ENCODE measurements at places on chromosomes 12 and 14.
A peak's percentile ranks its signal among the peaks of the same experiment; 100 is the strongest.

- DNase-seq: no peak
Observed at GRCh38 chr12:51407604-51408003, 16.4 kb upstream of the GALNT6 start.

GRCh38 chr14:33287189-33287588, 348.5 kb downstream of the NPAS3 start:
- DNase-seq: no peak

DNA sequence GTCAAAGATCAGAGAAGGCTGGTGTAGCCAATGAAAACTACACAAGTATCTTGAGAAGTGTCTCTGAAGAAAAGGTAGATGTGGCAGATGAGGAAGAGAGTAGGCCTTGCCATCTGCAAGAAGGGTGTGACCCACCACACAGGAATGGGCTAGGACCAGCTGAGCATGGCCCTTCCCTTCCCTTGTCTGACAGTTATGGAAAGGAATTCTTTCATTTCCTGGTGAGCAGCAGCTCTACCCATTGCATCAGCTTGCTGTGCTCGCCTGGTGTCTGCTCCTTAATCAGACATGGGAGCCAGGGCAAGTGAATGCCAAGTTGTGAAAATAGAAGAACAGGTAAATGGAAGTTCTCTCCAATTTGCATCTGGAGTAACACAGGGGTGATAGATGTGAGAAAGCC, 145.2 kb upstream of the KRR1 start:
- DNase-seq: no peak

DNA sequence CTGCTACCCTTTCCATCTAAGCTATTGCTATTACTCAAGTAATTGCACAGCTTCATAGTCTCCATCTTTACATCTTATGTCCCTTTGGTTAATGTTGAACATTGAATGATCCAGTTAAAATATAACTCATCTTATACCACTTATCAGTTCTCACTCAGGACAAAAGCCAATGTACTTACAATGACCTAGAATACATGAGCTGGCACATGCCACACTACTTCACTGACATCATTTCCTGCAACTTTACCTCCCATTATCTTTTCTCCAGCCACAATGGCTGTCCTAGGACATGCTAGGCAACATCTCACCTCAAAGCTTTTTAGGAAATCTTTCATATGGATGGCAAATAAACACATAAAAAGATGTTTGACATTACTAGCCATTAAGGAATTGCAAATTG, 309.2 kb downstream of the FOXG1 start:
- DNase-seq: no peak

- no peak for DNase-seq
Observed at GRCh38 chr12:26124446-26125399, at the start of gene BHLHE41. Gene BHLHE41, minus strand, starts transcription at chr12:26125037. Its CDS starts 258 bp downstream, at chr12:26124779.

DNA sequence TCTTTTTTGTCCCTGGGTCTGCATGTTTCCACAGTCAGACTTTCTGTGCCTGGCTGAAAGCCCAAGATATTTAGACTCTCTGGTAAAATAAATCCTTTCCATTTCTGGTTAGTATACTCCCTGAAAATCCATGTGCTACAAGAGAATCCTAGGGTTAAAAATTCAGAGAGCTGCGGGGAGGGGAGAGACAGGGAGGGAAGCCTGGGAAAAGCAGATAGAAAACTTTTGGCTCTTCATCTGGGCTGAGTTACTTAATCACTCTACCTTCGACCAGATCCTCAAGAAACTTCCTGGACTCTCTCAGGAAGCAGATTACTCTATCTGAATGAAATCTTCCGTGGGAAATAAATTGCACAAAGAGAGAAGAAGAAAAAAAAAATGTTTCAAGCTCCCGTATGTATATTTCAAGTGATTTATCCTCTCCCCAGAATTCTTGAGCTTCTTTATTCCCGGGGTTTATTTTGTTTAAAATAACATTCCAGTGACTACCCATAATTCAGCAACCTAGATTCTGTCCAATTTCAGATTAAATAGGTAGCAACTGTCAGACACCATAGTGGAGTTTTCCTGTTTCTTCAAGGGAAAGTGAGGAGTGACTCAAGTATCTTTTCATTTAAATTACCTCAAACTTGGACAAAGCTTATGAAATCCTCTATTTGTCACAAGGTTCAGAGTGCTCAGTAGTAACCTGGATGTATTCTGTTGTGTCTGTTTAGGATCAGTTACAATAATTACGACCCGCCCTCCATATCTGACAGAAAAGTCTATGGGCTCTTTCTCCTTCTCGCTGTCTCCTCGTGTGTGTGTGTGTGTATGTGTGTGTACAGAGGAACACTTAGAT, 163.7 kb downstream of the MYRFL start:
- DNase-seq: no peak

- no peak for DNase-seq
Observed at GRCh38 chr12:120855823-120856588, 48.2 kb downstream of the SPPL3 start.

DNA sequence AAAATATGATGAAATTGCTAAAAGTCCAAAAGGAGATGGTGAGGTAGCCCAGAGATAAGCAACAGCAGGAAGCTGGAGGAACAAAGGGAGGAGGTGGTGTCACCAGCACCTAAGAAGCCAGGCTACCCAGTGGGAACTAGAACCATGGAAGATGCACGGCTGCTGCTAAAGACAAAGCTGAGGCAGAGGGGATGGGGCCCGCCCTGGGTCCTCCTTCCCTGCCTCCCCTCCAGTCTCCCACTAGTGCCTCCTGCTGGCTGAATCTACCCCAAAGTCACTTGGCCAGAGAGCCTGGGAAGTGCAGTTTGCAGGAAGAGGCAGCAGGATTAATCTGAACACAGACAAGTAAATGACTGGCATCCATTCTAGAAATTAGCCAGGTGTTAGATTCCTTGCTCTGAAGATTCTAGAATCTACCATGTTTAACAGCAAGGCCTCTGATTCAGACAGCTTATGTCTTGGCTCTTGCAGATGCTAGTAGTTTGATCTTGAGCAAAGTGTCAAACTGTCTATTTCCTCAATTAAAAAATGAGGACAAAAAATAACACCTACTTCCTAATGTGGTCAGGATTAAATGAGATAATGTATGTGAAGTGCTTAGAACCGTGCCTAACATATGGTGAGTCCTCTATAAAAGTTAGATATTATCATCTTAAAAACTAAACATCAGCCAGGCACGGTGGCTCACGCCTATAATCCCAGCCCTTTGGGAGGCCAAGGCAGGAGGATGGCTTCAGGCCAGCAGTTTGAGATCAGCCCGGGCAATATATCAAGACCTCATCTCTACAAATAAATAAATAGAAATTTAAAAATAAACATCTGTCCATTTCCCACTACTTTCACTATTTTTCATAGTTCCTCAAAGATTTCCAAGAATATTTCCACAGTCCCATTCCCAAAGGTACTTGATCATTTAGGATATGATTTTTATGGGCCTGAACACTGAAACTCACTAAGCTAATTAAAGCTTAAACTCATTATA, 5.8 kb upstream of the LRP10 start:
- DNase-seq: no peak

DNA sequence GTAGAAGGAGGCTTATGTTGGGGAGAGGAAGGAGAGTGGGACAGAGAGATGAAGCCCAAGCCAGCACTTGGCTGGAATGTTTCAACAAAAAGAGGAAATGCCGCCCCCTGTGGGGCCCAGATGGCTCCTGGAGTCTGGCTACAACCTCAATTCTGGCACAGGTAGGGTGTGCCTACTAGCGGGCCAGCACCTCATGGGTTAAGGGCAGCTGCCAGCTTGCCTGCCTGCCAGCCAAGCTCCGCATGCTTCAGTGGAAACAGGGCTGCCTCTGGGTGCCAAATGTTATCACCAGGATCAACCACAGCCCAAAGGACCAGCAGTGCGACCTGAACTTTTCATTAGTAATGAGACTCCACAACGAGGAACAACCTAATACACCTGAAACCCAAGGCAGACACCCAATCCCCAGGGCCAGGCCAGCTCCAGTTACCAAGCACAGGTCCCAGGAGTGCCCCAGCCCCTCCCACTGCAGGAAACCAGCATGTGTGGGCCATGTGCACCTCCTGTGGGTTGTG, 11.3 kb downstream of the RAB15 start:
- DNase-seq: peak; percentile 92

- DNase-seq: no peak
Observed at GRCh38 chr14:60002819-60003492, 83.0 kb downstream of the LRRC9 start.

GRCh38 chr12:79233341-79233781, 368.8 kb downstream of the SYT1 start:
- no peak for DNase-seq

- DNase-seq: no peak
Observed at GRCh38 chr14:67493092-67493717, 4.7 kb upstream of the TMEM229B start.

GRCh38 chr12:54680374-54680773, 32.2 kb upstream of the DCD start:
- DNase-seq: no peak

- DNase-seq: no peak
Observed at GRCh38 chr14:75554482-75554881, 23.9 kb upstream of the FLVCR2 start.

DNA sequence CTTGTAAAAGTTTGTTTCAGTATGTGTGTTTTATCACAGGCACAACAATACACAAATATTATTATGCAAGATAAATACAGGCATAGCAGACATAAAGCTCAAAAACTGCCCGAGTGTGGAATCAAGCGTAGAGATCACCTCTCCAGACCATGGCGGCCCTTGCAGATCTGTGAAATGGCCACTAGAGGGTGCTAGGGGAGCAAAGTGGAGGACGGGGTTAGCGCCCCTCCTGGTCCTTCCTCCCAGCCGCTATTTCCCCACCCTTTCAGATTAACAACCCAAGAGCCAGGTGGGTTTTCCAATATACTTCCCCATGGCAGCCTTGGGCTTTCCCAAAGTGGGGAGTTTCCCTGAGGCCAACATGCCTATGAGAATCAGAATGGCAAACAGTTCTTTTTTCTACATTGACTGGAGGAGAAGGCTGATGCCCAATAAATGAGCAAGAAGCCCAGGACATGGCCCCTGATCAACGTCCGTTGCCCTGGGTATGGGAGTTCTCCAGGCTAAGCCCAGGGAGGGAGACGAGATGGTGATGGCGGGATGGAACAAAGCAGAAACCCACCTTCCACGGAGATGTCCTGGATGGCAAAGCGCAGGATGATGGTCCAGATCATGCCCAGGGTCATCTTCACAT, 67.4 kb downstream of the ACTN1 start:
- DNase-seq: peak; percentile 94

DNA sequence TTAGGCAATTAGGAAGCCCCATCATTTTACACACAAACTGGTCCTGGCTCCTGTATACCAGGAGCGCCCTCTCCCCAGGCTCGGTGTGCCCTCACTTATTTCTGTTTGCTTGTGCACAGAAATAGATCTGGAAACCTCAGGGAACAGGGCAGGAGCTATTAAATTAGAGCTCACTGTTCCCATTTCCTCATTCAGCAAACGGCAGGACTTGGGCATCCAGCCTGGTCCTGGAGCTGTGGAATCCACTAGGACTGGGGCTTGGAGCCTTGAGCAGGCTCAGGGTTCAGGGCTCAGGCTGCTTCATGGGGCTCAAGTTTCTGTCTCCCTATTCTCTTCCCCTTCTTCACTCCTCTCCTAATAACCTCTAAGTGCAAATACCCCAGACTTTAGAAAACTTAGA, 91.3 kb downstream of the VCPKMT start:
- no peak for DNase-seq

- DNase-seq: no peak
Observed at GRCh38 chr14:25570483-25570882, 520.5 kb upstream of the STXBP6 start.

- no peak for DNase-seq
Observed at GRCh38 chr12:3892631-3893030, 19.4 kb upstream of the PARP11 start.

- DNase-seq: no peak
Observed at GRCh38 chr12:62472472-62472871, 5.8 kb downstream of the MON2 start.

DNA sequence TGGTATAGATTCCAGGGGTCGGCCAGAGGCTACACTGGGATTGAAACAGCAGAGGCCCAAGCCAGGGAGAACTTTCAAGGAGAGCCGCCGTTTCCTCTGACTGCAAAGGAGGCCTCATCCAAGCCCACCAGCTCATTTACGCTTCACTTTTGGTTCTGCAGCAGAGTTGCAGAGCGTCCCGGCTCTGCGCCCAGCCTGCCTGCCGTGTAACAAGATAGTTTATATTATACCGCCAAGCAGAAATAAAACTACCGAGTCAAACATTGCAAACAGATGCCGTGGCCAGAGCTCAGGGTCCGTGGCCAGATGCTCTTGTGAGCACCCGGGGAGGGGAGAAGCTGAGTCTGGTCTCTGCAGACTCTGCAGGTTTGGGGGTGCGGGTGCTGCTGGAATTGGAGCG, 60.7 kb upstream of the TBX3 start:
- no peak for DNase-seq

- DNase-seq: no peak
Observed at GRCh38 chr12:113950873-113951272, 15.3 kb downstream of the RBM19 start.

GRCh38 chr14:60975551-60975950, 5.3 kb downstream of the TRMT5 start:
- DNase-seq: no peak

- DNase-seq: peak; percentile 37
Observed at GRCh38 chr14:56342494-56342942, 224.3 kb downstream of the PELI2 start.

GRCh38 chr12:116186482-116187150, 90.9 kb downstream of the MED13L start:
- DNase-seq: no peak

DNA sequence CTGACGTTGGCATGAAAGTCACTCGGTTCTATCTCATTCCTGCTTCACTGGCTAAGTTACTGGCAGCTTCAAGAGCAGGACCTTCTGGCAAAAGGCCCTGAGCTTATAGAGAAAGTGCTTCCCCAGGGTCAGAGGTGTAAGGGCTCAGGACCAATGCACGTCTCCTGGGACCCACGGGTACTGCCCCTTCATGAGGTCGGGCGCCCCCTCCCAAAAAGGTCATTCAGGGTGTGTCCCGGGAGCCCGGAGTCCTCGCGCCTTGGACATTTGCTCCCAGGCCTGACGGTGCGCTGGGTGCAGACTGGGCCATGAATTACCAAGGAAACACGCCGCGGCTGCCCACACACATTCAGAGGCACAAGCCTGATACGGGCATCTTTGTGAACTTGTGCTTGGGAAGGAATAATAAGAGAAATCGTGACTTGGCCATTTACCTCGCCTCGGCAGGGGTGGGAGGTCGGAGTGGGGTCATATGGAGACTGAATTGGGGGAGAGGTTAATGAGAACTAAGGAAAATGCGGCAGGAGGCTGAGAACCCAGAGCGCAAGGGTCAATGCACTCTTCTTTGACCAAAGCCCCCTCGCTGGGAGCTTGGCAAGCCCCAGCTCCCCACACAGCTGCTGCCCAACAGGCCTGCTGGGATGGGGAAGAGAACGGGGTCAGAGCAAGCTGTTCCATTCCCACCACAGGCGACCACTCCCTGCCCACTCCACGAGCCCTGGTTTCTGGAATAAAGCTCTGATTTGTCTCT, 15.7 kb upstream of the SLC6A12 start:
- no peak for DNase-seq

DNA sequence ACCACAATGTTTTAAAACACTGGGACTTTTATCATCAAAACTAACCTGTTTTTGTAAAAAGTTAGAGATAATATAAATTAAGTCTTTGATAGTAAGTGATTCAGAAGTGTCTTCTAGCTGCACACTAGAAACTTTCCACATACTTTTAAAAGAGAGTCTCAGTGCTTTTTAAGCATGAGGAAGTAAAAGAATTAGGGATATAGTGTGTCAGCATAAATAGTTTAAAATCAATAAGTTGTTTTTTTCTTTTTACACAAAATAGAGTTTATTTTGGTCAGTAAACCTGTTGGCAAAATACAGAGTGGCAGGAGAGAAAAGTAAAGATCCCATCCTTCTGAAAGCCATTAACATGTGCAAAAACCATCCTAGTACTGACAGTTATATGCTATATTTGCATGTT, 1.7 kb downstream of the DNM1L start:
- no peak for DNase-seq

- DNase-seq: no peak
Observed at GRCh38 chr12:71484272-71484905, 44.8 kb downstream of the LGR5 start.

Measured in NCI-H1694 (cell line).